ENCODE measurements at places on chromosomes 3 and 15.

DNA sequence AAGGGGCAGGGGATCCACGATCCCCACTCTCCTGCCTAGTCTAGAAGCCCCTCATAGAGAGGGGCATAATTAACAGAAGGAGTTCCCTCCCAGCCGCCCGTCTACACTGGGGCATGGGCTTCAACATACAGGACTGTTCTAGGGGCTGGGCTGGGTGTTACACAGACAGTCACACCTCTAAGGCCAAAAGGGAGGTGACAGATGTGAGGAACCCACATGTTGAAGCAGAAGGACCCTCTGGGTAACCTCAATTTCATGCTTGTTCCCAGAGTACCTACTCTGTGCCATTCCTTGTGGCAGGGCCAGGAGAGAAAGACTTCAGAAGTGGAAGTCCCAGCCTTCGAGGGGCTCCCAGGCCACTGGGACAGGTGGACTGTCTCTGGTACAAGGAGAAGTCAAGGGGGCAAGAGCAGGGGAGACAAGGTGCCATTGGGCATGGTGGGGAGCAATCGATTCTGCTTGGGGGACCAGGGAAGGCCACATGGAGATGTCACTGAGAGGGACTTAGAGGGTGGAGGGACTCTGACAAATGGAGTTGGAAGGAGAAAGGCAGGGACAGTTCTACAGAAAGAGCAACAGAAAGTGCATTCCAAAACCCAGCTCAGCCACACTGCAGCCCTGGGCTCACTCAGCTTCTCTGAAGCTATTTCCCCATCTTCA, 71.3 kb downstream of the CPN2 start:
- no peak for DNase-seq

DNA sequence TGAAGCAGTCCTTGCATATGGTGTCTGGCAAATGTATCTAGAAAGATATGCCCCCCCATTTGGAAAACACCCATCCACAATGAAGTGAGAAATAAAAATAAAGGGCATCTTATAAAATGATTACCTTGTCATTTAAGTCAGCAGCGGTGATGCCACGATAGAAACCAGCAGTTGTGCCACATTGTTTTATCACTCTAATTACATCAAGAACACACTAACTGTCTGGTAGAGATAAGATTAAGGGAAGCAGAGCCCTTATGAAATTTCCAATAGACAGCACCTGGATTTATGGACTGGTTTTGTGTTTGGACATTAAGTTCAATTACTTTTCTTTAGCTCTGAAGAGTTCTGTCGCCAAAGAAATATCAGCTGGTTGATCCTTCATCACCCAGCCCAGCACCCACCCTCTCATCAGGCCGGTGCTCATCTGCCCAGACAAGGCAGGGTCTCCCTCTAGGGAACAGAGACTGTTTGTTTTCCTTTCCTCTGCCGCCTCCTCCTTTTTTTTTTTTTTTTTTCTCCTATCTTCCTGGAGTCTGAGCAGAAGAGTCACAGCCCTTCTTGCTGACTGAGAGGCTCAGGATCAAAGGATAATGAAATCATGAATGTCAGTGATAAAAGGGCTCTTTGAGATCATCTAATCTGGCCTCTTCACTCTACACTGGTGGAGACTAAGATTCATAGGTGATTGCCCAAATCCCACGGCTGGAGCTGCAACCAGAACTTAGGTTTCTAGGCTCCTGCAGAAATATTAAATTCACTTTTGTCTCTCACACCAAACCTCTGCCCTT, 464.1 kb downstream of the NTRK3 start:
- no peak for DNase-seq

GRCh38 chr3:4564270-4564669, 71.1 kb downstream of the ITPR1 start:
- DNase-seq = no peak

DNA sequence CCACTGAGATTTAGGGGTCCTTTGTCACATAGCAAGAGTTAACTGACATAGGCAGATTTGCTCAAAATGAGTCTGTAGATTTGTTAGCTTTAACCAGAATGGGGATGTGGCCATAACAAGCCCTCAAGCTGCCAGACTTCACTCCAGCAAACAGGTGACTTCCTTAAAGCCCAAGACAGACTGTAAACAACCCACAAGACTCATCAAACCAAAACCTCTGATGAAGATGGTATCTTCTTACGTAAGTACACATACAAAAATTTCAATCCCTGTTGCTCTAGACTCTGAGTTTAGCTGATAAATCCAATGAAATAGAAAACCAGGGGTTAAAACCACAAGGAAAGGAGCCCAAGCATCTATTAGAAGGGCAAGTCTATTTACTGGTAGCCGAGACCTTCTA, 18.2 kb upstream of the ZBTB20 start:
- no peak for DNase-seq

DNA sequence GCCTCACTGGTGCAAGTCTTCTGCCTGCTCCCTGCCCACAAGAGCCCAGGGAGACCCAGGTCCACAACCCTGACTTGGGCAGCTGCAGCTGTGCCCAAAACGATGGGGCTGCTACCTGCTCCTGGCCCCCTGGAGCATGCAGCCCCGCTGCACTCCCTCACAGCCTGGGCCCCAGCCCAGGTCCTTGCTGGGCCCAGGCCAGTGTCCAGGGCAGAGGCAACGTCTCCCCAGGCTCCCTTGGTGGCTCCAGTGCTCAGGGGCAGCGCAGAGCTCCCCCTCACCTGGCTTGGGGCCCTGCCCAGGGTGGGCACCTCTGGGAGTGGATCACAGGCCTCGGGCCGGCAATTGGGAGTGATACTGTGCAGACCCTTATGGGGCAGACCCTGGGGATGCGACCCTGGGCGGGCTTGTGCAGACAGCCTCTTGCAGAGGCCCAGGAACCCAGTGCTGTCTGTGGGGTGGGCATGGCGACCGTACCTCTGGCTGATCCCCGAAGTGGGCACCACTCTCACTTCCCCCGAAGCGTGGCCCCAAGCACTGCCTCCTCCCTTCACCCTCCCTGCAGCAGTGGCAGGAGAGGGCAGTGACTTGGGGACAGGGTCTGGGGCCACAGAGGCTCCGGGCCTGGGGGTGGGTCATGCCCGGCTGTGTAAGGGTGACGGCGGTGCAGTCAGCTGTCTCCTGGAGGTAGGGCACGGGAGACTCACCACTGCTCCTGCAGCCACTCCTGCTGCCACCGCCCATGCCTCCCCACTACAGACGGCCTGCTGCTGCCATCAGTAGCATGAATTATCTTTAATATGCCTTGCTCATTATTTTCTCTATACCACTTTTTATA, 255.9 kb downstream of the DOCK3 start:
- no peak for DNase-seq

GRCh38 chr15:58284293-58284692, 146.1 kb downstream of the AQP9 start:
- DNase-seq = no peak

DNA sequence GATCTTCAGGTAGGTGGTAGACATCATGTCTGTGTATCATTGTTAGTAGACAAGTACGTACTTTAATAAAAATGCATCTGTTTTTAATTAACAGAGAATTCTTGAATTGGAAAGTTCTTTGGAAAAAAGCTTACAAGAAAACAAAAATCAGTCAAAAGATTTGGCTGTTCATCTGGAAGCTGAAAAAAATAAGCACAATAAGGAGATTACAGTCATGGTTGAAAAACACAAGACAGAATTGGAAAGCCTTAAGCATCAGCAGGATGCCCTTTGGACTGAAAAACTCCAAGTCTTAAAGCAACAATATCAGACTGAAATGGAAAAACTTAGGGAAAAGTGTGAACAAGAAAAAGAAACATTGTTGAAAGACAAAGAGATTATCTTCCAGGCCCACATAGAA, 149.1 kb upstream of the LRRFIP2 start:
- DNase-seq = no peak

DNA sequence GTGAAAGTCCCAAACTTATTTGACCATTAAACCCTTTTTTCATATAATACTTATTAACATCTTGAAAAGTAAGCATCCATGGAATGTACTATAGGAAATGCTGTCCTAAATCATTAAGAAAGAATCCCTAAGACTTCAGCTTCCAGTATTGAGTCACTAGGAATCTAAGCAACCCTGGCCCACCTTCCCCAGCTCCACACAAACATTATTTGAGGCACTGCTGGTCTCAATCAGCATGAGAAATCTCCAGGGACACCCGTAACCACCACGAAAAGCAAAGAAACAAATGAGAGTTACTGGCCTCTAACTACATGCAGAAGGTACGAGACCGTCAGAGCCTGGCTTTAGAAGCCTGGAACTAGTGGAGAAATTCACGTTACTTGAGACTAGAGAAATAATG, 68.2 kb downstream of the POLQ start:
- no peak for DNase-seq

GRCh38 chr15:48695088-48695826, 49.7 kb upstream of the FBN1 start:
- no peak for DNase-seq

DNA sequence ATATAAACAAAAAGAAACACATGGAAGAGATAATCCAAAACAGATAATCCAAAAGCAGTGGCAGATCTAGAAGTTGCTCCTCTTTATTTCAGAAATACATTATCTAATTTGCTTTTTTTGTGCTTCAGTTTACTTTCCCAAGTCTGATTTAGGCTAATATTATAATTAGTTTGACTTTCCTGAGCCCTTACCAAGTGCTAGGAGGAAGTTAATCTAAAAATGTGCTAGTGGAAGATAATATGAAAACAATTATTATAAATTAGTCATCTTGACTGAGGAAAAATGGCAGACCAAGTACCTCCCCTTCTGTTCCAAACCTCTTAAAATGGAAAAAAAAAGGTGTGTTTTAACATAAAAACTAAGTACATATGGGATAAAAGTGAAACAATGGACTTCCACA, 17.5 kb downstream of the SLC9A9 start:
- DNase-seq = no peak

DNA sequence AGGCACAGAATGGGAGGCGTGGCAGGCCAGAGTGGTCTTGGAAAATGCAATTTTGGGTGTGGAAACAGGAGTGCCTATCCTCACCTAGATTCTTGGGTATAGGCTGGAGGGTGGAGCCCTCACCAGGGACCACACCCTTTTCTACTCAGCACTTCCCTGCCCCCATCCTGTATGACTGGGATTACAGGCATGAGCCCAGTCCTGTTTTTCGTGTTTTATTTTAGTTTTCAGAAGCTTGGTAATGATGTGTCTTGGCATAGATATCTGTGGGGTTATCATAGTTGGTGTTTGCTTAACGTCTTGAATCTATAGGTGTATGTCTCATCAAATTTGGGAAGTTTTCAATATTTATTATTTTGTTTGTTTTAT, 248.7 kb upstream of the CBLB start:
- no peak for DNase-seq

GRCh38 chr3:78940128-78940527, 827.7 kb downstream of the ROBO1 start:
- no peak for DNase-seq

DNA sequence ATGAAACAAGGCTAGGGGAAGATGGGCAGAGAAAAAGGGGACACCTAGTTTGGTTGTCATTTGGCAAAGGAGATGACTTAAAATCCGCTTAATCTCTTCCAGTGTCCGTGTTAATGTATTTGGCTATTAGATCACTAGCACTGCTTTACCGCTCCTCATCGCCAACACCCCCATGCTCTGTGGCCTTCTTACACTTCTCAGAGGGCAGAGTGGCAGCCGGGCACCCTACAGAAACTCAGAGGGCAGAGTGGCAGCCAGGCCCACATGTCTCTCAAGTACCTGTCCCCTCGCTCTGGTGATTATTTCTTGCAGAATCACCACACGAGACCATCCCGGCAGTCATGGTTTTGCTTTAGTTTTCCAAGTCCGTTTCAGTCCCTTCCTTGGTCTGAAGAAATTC, 39.6 kb downstream of the DNASE1L3 start:
- no peak for DNase-seq

GRCh38 chr15:67244971-67245478, 9.4 kb downstream of the AAGAB start:
- no peak for DNase-seq

DNA sequence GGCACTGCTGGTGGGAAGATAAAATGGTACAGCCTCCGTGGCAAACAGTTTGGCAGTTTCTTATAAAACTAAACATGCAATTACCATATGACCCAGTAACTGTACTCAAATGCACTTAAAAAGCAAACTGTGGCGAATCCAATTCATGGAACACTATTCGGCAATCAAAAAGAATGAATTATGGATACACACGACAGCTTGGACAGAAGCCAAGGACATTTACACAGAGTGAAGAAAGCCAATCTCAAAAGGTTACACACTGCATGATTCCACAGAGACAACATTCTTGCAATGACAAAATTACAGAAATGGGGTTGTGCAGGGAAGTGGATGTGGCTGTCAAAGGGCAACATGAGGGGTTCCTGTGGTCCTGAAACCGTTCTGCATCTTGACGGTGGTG, 122.1 kb upstream of the IQSEC1 start:
- DNase-seq = no peak

- no peak for DNase-seq
Observed at GRCh38 chr3:108389372-108389771, 93.0 kb downstream of the HHLA2 start.

GRCh38 chr3:22269831-22270230, 518.8 kb upstream of the ZNF385D start:
- DNase-seq = no peak

DNA sequence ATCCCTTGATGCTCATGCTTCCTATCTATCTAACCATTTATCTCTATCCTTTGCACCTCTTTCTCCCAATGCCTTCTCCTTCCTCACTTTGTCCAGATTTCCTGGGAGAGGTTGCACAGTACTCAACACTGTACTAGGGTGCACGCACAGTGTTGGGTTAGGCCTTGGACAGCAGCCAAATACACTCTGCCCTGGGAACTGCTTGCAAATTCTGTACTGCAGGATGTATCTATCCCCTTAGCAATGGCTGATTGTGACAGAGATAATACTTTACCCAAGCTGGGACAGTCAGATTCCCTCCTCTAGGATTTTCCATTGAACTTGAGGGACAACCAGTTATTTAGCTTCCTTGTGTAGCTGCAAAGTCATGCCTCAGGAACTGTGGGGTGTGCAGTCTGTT, 113.3 kb downstream of the IL20RB start:
- no peak for DNase-seq

DNA sequence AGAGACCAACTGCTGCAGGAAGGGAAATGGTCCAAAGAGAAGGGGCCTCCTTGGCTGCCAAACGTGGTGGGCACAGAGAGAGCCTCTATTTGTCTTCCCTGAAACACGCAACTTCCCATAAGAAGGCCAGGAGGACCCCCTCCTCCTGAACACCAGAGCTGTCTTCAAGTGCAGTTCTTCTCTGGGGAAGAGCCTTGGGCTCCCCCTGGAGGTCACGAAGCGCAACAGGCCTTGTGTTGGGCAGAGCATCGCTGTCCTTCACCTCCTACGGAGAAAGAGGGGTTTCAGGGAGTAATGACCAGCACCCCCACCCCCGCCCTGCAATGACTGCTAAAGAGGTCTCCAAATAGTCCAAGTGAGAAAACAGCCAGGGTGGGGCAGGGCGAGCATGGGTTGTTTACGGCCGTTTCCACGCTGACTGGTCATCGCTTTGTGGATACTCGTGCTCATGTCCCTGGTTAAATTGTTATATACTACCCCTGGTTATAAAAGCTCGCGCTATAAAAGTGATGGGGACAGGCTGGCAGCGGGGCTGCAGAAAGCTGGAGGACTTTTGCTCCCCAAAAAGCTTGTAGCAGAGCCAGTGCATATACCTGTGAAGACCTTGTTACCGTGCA, 397.5 kb upstream of the ATP10A start:
- DNase-seq = no peak

All from stimulated activated CD8-positive, alpha-beta memory T cell treated with anti-CD3 and anti-CD28 coated beads, Interleukin-4, amount 100 ng/mL, for 4 hours (primary cell).